ENCODE measurements at places on chromosomes 13 and 19.
A peak's percentile ranks its signal among the peaks of the same experiment; 100 is the strongest.

DNA sequence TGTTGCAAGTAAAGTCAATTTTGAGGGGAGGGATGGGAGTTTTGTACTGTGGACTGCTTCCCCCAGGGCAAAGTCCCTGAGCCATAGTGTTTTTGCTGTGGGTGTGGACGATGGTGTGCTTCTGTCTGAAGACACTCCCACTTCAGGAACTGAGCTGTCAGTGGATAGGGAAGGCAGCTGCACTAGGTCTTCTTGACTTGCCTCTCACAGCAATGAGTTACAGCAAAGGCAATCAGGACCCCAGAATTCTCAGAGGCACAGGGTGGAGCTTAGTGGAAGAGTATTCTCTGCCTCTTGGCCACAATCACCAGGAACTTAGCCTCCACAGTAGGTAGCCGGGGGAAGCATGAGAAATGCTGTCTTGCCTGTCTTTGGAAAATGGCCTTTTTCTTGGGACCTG is 1416.6 kb upstream of the MIR17HG start:
- no peak for DNase-seq

DNA sequence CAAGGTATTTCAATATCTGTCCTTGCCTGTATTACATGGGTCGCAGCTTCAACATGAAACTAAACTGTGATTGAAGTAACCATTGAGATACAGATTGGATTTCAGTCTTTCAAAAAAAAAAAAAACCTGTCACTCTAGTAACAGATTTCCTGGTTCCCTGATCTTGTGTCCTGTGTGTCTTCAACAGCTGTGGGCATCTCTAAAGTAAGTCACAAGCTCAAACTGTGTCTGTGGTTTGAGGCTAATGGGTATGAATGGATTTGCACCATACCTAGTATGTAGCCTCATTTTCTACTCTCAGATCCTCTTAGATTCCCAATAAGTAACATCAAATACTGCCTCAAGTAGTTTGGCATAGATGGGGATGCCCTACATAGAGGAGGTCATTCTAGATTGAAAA is 300.1 kb downstream of the COG6 start:
- DNase-seq = no peak

GRCh38 chr19:32404933-32405430 is 588 bp upstream of the DPY19L3 start:
- peak; percentile 77 for DNase-seq

- peak; percentile 89 for DNase-seq
These were observed 10.1 kb downstream of the GRIN2D start for GRCh38 chr19:48403606-48404005.

DNA sequence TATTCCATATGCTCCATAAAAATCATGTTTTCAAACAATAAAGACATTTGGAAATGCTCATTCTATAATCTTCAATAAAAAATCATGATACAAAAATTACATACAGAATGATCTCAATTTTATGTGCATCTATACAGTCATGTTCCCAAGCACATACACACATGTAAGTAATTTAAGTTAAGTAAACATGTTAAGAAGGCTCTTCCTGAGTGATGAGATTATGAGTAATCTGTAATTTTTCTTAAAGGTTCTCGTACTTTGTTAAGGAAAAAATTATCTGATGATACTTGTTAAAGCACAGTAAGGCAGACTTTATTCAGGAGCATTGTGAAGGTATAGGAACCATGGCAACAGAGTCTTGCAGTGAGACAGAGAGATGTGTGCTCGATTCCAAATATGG is 30.0 kb upstream of the DLEU7 start:
- DNase-seq = no peak

GRCh38 chr13:42990291-42991232 is 1.5 kb downstream of the EPSTI1 start:
- DNase-seq = no peak

- DNase-seq = peak; percentile 2
These were observed 920.9 kb downstream of the SLITRK5 start for GRCh38 chr13:88592105-88592504.

DNA sequence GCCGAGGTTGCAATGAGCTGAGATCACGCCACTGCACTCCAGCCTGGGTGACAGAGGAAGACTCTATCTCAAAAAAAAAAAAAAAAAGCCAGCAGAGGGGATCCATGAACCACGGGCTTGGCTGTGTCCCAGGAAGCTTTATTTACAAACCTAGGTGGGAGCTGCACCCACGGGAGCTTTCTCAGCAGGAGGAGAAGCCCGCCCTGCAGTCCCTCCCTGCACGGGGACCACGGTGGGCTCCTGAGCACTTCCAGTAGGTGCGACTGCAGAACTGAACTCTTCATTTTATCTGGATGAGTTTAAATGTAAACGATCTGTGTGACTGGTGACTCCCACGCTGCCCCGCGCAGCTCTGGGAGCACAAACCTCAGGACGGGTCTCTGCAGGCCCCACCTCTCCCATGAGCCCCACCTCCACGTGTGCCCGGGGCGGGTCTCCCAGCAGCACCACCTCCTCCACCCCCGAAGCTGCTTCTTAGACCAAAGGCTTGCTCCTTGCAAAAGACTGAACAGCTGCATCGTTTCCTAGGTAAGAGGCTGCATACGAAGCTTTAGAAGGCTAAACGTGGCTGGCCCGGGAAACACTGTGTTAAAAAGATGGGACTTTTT is 66.4 kb downstream of the SPACA7 start:
- no peak for DNase-seq

- DNase-seq = no peak
These were observed 1.6 kb upstream of the AZU1 start for GRCh38 chr19:825897-826644.

- no peak for DNase-seq
These were observed 50.3 kb upstream of the TEX29 start for GRCh38 chr13:111270126-111270525.

DNA sequence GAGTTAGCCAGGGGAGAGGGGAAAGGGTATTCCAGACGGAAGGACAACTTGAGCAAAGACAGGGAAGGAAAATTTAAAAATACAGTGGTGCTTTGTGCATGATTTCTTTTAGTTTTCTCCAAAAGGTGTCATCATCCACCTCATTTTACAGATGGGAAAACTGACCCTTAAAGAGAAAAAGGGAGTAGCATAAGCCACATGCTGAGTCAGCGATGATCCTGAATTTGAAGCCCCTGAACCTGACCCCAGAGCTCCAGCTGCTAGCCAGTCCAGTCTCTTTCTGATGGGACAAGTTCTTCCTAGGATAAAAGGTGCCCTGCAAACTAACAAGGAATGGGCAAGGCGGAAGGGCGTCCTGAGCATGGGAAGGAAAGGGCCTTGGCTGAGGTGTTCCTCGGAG is 10.3 kb downstream of the CABP5 start:
- no peak for DNase-seq

DNA sequence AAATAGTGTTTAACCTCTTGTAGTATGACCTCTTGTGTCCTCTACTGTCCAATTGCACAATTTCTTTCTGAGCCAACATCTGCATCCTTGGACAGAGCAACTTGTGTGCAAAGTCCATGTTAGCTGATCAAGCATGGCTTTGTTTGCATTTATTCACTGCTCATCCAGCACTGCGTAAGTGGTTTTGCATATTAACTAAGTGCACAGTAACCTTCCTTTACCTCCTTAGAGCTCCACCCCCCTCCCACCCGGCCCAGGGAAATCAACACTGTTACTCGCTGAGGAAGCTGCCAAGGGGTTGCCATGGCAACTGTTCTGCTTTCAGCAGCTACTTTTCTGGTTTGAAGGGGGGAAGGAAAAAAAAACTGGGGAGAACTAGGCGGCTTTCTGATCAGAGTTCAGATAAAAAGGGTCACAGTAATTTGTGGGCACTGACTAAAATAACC is 153.5 kb upstream of the KLF12 start:
- peak; percentile 89 for DNase-seq

DNA sequence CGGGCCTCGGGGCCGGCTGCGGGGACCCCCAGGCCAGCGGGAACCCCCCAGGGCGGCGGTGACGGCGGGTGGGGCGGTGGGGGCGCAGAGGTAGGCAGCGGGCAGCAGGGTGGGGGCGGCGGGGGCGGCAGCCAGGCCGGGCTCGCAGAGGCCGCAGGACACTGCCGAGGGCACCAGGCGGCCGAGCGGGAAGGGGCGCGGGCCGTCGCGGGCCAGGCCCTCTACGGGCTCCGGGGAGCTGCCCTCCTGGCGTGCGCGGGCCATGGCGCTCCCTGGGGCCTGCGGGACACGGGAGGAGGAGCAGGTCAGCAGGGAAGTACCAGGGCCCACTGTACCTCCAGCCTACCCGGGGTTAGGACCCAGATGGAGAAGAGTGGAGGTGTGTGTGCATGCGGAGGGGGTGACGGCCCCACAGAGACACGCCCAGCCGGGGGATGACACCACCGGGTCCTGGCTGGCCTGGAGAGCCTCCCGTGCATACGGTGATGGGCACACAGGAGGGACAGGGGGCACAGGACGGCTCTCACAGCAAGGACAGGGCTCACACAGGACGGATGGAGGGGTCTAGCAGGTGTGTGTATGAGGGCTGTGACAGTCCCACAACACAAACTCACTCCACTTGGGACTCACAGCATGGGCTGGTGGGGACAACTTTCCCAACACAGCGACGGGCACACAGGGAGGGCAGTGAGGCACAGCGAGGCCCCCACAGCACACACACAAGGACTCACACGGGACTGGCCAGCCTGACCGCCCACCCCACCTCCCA is 2.6 kb downstream of the BBC3 start:
- DNase-seq = peak; percentile 85

- DNase-seq = no peak
These were observed 170.9 kb downstream of the COL4A1 start for GRCh38 chr13:110135977-110136597.

- DNase-seq = peak; percentile 75
These were observed 25.8 kb upstream of the MAP3K10 start for GRCh38 chr19:40165362-40165937.

GRCh38 chr13:99173606-99174005 is 27.0 kb upstream of the UBAC2 start:
- no peak for DNase-seq

GRCh38 chr19:7869910-7870511 is 4.2 kb downstream of the PRR36 start:
- no peak for DNase-seq

DNA sequence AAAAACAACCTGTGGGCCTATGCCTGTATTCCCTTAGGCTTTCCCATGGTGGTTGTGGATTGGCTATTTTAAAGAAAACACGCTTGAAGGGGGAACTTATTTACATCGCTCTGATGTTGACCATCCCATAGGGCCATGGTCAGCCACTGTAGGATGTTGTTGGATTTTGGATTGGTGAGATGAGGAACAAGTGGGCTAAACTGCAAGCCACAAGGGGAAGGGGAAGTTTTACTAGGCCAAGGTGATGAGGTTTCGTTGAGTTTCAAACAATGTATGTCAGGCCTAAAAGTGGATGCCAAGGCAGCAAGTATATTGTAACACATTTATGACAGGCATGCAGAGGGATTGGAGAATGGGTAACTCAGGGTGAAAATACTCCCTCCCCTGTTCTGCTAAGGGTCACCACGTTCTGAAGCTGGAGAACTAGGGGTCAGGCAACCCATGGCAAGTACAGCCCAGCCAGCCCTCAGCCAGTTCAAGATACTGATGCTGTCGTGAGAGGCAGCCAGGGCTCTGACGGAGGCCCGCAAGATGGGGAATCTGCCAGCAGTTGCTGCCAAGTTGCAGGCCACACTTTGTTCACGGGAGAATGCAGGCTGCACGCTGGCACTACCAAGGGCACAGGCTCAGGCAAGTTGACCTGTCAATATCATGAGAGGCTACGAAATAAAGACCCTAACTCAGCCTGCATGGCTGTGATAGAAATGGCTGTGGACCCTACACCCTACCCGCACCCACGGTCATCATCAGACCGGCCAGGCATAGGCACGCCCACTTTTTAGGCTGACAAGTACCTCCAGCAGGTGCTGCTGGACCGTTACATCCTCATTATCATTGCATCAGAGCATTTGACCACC is 11.1 kb downstream of the IRGC start:
- DNase-seq = no peak

- peak; percentile 83 for DNase-seq
These were observed 20.8 kb downstream of the NOVA2 start for GRCh38 chr19:45952686-45953505.

DNA sequence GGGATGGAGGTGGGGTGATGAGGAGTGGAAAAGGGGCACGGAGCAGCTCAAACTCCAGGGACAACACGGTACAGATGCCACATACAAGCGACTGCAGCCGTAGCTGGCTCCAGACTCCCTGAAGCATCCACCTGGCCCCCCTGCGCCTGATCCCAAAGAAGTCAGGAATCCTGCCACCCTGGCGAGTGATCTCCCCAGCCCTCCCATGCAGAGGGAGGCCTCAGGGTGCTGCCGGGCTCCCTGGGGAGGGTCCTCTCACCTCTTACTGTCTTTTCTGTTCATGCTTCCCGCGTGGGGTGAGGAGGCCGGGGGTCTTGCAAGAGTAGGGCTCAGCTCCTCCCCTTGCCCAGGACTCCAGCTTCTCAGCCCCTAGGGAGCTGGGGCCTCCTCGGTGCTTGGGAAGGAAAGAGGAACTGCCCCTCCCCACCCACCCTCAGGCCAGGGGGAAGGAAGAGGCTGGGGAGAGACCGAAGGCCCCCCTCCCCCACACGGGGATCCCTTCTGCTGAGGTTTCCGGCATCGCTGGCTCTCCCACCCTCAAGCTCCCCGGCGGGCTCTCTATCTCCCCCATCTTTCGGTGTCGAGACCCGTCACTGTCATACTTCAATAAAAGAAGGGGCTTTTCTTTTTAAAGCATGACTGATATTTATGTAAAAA is at the start of gene RASGRP4:
RASGRP4 (minus strand) TSS at position 410 of the 657 bp plus-strand sequence; CDS start at position 282, 128 bp downstream.
- DNase-seq = no peak

GRCh38 chr19:19654441-19654840 is 9.0 kb downstream of the ATP13A1 start:
- no peak for DNase-seq

DNA sequence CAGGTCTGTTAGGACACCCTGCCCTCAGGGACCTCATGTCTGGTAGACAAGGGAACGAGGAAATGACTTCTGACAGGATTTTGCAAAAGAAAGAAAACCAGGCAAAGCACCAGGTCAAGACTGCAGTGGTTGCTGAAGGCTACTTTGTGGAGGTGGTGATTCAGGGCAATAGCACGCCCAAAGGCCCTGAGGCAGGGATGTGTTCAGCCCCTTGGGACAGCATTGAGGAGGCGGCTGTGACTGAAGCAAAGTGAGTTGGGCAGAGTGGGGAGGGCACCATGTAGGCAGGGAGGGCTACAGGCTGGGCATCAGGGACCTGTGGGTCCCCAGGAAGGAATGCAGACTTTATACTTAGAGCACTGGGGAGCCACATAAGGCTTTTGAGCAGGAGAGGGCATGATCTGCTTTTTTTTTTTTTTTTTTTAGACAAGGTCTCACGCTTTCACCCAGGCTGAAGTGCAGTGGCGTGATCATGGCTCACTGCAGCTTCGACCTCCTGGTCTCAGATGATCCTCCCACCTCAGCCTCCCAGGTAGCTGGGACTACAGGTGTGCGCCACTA is 10.8 kb upstream of the HOMER3 start:
- peak; percentile 24 for DNase-seq

Data from DMS53 (cell line).